ENCODE measurements at places on chromosomes 11 and 22.

DNA sequence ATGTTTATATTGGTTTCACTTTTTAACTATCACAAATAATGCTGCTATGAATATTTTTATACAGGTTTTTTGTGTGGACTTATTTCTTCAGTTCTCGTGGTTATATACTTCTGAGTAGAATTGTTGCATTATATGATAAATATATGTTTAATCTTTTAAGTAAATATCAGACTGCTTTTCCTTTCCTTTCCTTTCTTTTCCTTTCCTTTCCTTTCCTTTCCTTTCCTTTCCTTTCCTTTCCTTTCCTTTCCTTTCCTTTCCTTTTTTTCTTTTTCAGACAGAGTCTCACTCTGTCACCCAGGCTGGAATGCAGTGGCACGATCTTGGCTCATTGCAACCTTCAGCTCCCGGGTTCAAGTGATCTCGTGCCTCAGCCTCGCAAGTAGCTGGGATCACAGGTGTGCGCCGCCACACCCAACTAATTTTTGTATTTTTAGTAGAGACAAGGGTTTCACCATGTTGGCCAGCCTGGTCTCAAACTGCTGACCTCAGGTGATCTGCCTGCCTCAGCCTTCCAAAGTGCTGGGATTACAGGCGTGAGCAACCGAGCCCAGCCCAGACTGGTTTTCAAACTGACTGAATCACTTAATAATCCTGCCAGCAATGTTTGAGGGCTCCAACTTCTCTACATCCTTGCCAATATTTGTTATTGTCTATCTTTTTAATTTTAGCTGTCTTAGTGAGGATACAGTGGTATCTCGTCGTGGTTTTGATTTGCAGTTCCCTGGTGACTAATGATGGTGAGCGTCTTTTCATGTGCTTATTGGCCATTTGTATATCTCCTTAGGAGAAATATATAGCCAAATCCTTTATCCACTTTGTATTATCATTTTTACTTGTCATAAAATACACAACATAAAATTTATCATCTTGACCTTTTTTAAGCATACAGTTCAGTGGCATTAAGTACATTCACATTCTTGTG, 21.9 kb downstream of the HTR3B start:
- DNase-seq = no peak

DNA sequence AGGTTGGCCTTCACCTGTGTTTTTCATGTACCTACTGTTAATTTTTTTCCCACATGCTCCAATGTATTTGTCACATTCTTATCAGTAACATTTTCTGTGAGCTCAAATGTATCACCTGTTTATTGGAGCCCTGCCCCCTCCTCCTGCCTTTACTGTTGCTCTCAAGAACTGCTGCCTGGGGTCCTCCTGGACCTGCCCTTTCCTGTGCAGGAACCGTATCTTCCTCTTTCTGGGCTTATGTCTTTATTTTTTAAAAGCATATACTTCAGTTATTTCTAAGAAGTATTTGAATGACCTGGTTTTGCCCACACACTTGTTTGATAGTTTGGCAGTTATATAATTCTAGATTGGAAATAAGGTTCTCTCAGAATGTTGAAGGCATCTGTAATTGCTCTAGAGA, 5.9 kb downstream of the FAM118B start:
- DNase-seq = no peak

DNA sequence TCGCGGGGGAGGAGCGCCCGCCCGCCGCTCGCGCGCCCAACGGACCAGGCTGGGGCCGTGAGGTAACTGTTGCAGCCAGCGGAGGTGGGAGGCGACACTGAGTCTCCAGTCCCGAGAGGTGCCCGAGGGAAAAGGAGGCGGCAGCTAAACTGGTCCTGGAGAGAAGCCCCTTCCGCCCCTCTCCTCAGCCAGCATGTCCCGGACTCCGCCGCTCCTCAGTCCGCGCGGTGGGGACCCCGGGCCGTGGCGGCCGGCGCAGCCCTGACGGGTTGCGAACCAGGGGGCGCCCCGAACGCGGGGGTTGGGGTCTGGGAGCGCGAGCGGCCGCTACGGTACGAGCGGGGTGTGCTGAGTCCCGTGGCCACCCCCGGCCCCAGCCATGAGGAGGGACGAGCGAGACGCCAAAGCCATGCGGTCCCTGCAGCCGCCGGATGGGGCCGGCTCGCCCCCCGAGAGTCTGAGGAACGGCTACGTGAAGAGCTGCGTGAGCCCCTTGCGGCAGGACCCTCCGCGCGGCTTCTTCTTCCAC, at the start of gene PDE3B:
Gene PDE3B (plus strand): TSS at position 108 of the 529 bp plus-strand sequence. CDS start 272 bp downstream, at position 380.
- peak; percentile 36 for DNase-seq

DNA sequence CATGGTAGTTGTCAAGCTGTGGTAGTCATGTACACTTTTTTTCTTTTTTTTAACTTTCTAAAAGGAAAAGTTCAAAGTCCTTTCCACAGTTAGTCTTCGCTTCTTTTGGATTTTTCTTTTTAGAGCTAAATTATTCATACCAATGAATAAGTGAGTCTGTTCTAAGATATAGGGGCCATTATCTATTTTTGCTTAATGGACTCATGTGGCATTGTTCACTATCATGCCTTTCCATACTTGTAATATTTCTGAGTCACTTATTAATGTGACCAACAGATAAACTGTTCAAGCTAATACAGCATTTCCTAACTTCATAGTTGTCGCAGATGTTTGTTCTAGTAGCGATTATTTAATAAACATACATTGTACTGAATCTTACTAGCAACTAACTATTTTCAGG, 8.0 kb upstream of the B3GNT6 start:
- DNase-seq = no peak

DNA sequence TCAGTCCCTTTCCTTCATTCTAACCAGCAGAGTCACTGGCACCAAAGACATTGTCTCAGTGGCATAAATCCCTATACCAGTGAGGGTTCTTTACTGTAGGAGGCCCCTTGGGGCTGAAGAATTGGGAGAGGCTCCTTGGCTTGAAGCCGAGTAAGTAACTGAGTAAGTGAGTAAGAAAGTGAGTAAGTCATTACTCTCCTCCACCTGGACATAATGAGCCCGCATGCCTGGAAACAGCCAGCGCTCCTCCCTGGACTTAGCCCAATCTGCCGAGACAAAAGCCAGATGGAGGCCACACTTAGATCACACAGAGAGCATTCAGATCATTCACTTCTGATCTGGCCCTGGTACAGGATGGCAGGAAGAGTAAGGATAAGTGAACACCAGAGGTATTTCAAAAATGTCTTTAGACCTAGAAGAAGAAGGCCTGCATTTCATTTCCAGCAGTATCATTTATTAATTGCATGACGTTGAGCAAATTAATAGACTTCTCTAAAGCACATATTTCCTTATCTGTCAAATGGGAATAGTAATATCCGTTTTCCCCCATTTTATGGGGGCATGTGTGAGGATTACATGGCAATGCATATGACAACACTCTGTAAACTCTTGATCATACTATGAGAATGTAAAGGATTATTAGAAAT, 8.2 kb upstream of the MICAL3 start:
- no peak for DNase-seq

GRCh38 chr22:37476389-37477329, 9.5 kb downstream of the MFNG start:
- no peak for DNase-seq

GRCh38 chr11:105821781-105822180, 200.3 kb downstream of the MSANTD4 start:
- no peak for DNase-seq

- peak; percentile 30 for DNase-seq
Measured at GRCh38 chr11:102495161-102496042, 35.1 kb downstream of the MMP7 start.

DNA sequence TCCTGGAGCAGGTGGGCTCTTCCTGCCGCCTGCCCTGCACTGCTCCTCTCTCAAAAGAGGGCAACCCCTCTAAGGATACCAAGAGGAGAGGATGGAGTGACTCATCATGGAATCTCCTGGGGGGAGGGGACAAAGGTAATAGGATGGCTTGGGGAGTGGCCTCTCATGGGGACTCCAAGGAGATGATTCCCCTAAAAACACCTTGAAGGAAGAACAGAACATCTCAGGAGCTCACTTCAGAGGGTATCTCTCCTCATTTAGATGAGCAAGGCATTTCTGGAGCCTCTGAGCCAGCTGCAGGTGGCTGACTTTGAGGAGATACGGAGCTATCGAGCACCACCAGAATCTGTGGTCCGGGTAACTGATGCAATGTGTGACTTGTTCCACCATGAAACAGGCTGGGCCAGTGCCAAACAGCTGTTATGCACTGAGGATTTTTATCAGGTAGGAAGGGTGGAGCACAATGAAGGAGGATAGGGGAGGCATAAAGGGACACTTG, 40.2 kb downstream of the RRP8 start:
- DNase-seq = no peak

DNA sequence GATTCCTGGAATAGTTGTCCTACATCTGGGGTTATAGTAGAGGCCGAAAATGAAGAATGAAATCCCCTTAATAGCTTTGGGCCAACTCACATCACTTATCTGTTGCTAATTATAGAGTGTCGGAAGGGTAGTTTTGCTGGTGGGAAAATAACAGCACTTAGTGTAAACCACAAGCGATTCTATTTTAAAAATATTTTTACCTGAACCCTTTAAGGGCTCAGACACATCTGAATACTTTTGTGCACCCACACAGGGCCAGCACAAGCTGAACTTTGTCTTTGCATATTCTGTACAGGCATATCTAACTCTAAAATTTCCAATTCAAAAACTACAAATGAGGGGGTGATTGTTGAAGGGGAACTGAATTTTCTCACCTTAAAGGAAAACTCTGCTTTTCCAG, 27.6 kb downstream of the SLC6A5 start:
- DNase-seq = no peak

DNA sequence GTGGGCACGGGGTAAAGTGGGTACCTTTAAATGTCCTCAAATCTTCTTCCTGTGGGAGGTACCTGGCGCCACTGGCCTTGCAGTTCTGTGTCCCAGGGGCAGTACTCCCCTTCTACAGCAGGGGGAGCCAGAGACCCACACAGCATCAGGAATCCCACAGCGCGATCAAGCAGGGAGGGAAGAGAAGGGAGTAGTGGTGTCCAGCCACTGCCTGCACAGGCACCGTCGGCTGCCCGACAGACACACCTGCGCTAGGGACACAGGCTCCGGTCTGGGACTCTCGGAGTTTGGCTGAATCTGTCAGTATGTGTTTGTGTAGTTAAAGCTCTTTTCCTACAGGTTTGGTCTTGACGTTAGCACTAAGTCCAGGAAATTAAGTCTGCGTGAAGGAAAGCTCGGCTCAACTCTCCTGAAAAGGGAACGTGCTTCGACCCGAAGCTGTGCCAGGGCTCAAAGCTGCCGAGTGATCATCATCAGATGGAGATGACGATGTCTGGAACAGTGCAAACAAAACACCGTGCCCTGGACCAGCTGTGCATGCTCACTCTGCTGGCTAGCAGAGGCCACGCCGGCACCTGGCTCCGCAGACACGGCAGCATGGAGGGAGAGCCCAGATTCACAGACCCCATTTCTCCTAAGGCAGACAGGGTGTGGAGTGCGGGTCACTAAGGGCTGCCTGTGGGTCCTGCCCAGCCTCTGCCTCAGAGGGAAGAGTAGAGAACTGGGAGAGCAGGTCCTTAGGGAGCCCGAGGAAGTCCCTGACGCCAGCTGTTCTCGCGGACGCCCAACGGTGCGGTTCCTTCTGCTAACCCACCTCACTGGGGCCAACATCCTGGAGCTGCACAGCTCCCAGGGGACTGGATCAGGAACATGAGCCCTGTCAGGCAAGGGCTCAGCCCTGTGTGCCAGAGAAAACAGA, 56.0 kb upstream of the BID start:
- peak; percentile 60 for DNase-seq

DNA sequence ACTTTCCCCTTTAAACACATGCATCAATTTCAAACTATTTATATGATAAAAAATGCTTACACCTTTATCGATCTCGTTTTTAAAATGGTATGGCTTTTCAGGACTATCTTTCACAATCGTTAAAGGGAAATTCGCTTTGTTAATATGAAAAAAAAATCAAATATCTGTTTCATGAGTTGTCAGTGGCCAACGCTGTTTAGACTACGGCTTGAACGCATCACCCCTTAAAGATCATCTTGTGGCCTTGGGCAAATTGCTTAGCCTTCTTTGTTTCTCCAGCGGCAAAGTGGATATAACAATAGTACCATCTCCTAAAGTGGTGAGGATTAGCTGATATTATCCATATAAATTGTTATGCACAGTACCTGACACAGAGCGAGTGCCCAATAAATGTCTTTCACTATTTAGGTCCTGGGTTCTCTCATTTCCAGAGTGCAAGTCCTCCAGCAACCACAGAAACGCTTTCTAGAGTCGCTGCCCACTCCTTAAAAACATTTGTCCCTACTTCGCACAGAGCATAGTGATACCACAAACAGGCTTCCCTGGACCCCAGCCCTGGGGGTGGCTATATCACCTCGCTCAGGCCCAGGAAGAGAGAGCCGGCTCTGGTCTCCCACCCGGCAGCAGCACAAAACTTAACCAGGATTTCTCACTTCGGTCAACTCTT, 904 bp downstream of the SLC35F2 start:
- no peak for DNase-seq

DNA sequence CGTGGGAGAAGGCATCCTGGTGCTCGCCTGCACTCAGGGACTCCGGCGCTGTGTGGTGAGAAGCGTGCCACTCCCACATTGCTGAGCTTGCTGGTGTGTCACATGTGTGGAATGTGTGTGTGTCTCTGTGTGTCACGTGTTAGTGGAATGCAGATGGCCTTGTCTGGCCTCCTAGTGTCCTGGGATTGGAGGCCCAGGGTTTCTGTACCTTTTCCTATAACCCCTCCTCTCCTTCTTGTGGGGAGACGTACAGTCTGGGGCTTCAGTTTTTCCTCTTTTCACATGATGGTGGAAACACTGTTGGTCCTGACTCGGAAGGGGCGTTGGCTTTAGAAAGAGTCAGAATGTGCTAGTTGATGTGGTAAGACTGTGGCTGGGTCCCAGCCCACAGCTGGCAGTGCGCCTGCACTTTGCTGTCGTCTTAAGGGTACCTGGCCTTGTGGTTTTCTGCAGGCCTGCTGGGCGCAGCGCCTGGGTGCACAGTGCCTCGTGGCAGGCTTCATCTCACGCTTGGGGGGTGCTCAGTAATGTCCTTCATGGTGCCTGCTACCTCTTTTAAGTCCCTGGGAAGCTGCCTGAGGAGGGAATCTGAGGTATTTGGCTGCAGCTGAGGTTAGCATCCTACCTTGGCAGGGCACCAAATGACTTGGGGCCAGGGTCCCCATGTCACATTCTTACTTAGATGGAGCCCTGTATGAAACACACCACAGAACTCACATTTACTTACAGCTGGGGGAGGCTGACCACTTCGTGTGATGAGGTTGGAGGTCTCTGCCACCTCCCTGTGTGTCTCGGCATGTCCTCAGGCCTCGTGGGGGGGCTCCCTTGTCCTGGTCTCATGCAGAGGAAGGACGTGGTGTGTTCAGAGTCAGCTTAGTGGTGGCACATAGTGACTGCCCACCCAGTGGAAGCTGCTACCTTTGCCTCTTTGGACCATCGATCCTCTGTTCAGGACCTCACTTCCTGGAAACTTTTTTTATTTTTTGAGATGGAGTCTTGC, 61.9 kb downstream of the MED15 start:
- peak; percentile 43 for DNase-seq

GRCh38 chr11:110505528-110506284, 76.0 kb downstream of the FDX1 start:
- no peak for DNase-seq

GRCh38 chr11:119372260-119373058, 9.0 kb downstream of the USP2 start:
- no peak for DNase-seq

- DNase-seq = no peak
Measured at GRCh38 chr11:115213007-115213406, 291.2 kb downstream of the CADM1 start.

- DNase-seq = no peak
Measured at GRCh38 chr11:70331901-70332300, 61.4 kb downstream of the PPFIA1 start.

All from activated CD4-positive, CD25-positive, alpha-beta regulatory T cell treated with anti-CD3 and anti-CD28 coated beads, Interleukin-2, amount 50 U/mL, for 16 hours (primary cell).